ENCODE measurements at places on chromosomes 6 and 20. TPM values are rescaled to one million over a fixed set of nuclear protein-coding genes. Genes with fewer than 3 reads are reported as not detected.

Gene ZHX3
- 9.0 TPM for total RNA-seq

Gene NKAIN4
- total RNA-seq: 65.4 TPM

GRCh38 chr6:128036808-128037570 lies 136.1 kb upstream of the THEMIS start:
- no peak for DNase-seq

GRCh38 chr6:163651915-163652668 lies 237.6 kb downstream of the QKI start:
- no peak for DNase-seq

- no peak for DNase-seq
These were observed at the start of gene POU5F1 for GRCh38 chr6:31170600-31170881. TSS of gene POU5F1 (minus strand) at chr6:31170682. CDS start at chr6:31170620, 62 bp downstream.
